Cardiac atrium fibroblast (primary cell): ENCODE measurements at places on chromosomes 5 and 9. TPM values are rescaled to one million over a fixed set of nuclear protein-coding genes. Genes with fewer than 3 reads are reported as not detected.

The SLC9A3 gene
- 2.4 and 2.9 TPM in 2 replicates for total RNA-seq

The AMBP gene
- not detected in 2 replicates for total RNA-seq

The MAST4 gene
- 13.2 and 15.9 TPM in 2 replicates for total RNA-seq

The SMC2 gene
- total RNA-seq = 4.2 and 7.8 TPM in 2 replicates

The SYNPO gene
- total RNA-seq = 68.2 and 86.0 TPM in 2 replicates

The ZNF483 gene
- total RNA-seq = under 0.01 and 0.18 TPM in 2 replicates

The TNC gene
- 0.18 and 1.6 TPM in 2 replicates for total RNA-seq

The PBX3 gene
- total RNA-seq = 18.1 and 40.4 TPM in 2 replicates

The GRM6 gene
- total RNA-seq = not detected in 2 replicates

The GAS1 gene
- total RNA-seq = 48.2 and 170 TPM in 2 replicates

The SH2D3C gene
- total RNA-seq = 2.5 and 2.6 TPM in 2 replicates

The FOXD4L6 gene
- total RNA-seq = not detected in 2 replicates

The GALNT12 gene
- total RNA-seq = 0.54 and 0.65 TPM in 2 replicates

The TAL2 gene
- total RNA-seq = not detected in 2 replicates

The SLC6A7 gene
- not detected in 2 replicates for total RNA-seq

The PCDHB7 gene
- 0.16 and 1.1 TPM in 2 replicates for total RNA-seq

The TTC16 gene
- 0.16 TPM in 1 of 2 replicates, not detected in the other for total RNA-seq

The IFNA2 gene
- not detected in 2 replicates for total RNA-seq

The MLANA gene
- not detected in 2 replicates for total RNA-seq

The SOHLH1 gene
- not detected in 2 replicates for total RNA-seq
